ENCODE measurements at places on chromosomes 6 and 20. TPM values are rescaled to one million over a fixed set of nuclear protein-coding genes. Genes with fewer than 3 reads are reported as not detected.

The PTGIS gene
- 9.7 TPM for total RNA-seq

The STX11 gene
- total RNA-seq = 1.2 TPM

The CAP2 gene
- total RNA-seq = 13.8 TPM

GRCh38 chr6:13357551-13358075 is 29.3 kb upstream of the TBC1D7 start:
- DNase-seq = no peak

- DNase-seq = no peak
These were observed 370.9 kb upstream of the MARCKS start for GRCh38 chr6:113486199-113486598.

DNA sequence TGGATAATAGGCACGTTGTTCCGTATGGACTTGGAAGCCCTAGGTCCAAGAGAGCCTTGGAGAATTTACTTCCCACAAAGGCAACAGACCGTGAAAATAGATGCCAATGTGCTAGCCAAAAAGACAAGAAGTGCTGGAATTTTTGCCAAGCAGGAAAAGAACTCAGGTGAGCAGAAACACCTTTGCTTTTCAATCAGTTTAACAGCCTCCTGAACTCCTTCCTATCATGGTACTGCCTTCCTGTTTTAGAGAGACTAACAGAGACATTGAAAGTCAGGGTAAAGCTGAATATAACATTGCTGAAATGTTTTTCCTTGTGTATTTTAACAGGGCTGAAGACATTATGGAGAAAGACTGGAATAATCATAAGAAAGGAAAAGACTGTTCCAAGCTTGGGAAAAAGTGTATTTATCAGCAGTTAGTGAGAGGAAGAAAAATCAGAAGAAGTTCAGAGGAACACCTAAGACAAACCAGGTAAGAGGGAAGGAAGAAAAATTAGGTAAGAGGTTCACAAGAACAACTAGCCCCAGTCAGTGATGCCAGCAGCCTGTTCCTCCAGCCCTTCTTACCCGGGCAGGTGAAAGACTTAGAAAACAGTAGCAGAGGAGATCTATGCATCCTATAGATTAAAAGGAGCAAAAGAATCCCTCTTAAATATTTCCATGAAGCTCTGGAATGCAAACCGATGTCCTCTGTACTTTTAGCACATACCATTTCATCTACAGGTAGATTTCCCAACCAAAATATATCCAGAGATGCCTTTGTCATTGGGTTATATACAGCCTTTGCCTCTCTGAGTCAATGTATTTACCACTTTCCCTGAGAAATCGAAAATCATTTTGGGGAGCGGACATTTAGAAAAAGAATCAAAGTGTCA is 4.0 kb downstream of the EDN1 start:
- no peak for DNase-seq

The FRK gene
- 0.36 TPM for total RNA-seq

DNA sequence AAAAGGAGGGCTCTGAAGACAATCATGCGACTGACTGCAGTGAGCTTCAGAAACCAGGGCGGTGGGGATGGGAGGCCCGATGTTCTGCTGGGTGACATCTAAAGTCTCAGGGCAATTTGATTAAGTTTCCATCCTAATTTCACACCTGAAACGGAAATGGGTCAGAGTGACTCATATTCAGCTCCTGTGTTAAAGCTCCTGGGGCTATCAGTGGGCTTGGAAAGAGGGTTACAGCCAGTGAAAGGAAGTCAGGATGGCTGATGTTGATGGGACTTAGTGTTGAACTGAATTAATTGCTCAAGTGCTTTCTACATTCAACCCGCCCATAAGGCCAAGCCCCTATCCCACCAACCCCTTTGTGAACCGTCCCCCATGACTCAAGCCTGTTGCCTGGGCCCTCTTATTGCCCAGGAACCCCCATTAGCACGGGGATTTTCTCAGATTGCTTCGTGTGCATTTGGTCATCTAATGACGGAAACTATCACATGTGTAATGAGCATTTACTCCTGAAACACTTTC is 47.1 kb upstream of the TBC1D7 start:
- DNase-seq = no peak

The ETV7 gene
- total RNA-seq = not detected

DNA sequence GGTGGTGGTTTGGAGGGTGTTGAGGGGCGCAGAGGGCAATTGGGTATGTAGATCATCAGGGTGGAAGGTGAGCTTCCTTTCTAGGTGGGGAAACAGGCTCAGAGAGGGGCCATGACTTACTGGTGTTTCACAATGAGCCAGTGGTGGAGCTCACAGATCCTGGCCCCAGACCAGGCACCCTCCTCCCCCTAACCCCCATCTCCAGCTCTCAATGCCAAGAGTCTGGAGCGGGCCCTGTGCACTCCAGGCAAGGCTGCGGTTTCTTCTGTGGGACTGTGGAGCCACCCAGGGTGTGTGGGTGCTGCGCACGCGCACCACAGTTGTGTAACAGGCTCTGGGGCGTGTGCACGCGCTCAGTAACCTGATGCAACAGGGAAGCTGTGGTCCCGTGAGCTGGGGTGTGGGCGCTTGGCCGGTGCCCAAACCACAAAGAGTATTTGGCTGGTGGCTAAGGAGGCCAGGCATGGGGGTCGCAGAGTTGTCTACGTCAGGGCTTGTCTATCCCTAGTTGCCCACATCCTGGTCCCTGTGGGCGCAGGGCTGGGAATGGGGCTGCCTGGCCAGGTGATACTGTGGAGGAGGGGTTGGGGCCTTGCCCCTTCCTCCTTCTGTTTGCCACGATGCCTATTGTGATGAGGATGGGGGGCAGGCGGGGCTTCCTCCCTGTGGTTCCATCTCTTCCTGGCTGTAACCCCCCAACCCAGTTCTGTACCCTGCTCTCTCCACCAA is 37.5 kb upstream of the MRPS18A start:
- DNase-seq = no peak

DNA sequence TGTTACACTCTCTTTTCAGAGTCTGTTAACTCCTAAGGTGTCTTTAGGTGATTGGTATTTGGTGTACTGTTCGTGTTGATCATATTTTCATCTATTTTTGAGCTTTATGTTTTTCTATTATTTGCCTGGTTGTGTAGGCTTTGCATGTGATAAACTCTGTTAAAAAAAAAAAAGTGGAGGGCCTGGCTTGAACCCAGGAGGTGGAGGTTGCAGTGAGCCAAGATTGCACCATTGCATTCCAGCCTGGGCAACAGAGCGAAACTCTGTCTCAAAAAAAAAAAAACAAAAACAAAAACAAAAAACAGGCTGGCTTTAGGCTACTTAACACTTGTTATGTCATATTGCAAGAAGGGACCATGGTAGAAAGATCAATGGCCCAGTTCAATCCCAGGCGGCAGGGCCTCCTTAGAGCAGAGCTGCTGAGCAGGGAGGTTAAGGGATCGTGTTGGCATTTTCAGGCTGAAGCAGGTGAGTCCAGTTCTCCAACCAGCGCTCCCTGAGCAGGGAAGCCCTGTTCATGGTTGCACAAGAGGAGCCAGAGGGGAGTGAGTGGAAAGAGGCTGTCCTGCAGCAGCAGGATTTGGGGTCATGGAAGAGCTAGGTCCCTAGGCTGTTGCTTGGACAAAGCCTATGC is 8.5 kb downstream of the PYGB start:
- no peak for DNase-seq

GRCh38 chr6:91483415-91484105 is 896.7 kb upstream of the MAP3K7 start:
- DNase-seq = no peak

The MOXD1 gene
- total RNA-seq = 4.5 TPM
